ENCODE measurements at places on chromosomes 4 and X.

- no peak for DNase-seq
Measured at GRCh38 chrX:102712981-102713625, 855 bp downstream of the GPRASP2 start.

GRCh38 chrX:12947545-12948235 is 27.2 kb upstream of the TMSB4X start:
- no peak for DNase-seq

DNA sequence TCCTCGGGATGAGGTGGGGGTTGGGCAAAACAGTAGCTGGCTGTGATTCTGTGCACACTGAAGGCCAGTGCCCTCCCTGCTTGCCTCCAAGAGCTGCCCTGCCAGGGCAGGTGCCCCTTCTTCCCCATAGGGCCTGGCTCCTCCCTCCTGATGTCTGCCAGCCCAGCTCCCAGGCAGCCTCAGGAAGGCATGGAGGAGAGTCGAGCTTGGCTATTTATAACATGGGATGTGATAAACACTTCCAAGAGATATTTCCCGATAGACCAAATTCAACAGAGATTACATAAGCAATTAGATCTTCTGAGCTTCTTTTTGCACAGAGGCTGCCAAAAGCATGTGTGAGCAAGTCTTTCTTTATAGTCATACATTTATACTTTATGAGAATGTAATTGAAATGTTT is 45.3 kb upstream of the PJA1 start:
- no peak for DNase-seq

GRCh38 chrX:21675931-21676330 is 17.8 kb upstream of the KLHL34 start:
- no peak for DNase-seq

GRCh38 chrX:54992911-54993622 is 921 bp downstream of the PFKFB1 start:
- no peak for DNase-seq

- DNase-seq = peak; percentile 99
Measured at GRCh38 chrX:2707334-2707760, 16.3 kb downstream of the CD99 start.

GRCh38 chrX:68942840-68943239 is 114.0 kb downstream of the EFNB1 start:
- DNase-seq = no peak

DNA sequence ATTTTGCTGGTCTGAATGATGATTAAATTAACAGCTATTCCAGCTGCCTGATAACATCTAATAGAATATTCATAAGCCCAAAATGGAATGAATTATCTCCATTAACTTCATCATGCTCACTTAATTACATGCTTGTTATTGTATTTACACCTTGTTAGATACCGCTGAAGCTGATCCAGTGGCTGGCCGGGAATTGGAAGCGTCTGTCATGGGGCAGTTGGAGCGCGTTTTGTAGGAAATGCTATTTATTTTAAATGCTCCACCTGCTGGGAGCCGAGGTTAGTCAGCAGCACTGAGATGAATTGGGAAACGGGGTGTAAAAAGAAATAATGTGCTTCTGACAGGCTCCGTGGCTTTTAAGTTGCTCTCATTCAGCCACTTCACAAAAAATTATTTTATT is 25.2 kb downstream of the ARX start:
- DNase-seq = no peak

GRCh38 chr4:60485276-60485675 is 714.9 kb upstream of the ADGRL3 start:
- DNase-seq = no peak

DNA sequence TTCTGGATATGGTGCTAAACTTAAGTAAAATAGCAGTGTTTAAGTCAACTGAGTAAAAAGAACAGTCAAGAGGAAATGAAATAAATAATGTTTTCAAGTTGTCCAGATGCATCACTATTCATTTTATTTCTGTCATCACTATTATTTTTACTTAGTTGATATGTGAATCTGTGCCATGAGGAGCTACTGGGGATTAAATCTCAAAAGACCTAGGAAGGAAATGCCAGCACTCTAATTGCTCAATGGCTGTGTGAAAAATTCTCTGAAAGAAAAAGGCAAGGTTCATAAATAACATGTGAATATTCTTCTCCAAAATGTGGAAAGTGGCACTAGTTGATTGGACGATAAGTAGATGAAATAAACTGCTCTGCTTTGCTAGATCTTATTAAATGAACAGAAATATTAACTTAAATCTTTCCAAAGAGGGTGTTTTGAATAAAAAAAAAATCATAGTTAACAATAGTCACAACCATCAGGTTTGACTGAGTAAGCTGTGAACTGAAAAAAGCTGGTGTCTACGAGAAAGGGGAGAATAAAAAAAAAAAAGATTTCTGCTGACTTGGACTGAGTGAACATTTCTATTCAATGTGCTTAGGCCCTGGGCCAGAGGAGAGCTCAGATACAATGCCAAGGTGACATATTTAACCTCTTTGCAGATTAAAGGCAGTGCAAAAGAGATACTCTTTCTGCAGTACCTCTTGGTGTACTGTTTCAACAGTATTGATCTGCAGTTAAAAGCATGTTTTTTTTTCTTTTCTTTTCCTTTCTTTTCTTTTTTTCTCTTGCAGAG is 1.6 kb downstream of the SPARCL1 start:
- DNase-seq = no peak

DNA sequence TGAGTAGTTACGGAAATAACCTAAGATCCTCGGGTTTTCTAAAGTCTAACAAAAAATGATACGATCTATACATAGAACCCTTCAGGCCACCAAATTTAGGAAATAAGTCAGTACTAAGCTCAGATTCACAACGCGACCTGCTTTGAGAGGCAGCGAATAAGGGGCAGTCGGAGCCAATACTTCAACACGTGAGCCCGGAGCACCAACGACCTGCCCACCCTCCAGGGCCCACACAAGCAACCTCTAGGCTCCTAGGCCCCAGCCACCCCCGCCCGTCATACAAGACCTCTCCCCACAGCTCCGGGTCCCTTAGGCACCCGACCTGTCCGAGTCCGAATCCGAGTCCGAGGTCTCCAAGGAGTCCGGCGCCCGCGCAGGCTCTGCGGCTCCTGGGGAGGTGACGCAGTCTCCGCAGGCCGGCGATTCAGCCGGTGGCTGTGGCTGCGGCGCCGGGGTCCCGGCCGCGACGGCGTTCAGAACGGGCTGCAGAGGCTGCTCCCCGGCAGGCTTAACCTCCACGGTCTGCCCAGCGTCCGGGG is 580 bp downstream of the NAF1 start:
- no peak for DNase-seq

- DNase-seq = peak; percentile 79
Measured at GRCh38 chr4:94827481-94828110, 69.8 kb downstream of the BMPR1B start.

DNA sequence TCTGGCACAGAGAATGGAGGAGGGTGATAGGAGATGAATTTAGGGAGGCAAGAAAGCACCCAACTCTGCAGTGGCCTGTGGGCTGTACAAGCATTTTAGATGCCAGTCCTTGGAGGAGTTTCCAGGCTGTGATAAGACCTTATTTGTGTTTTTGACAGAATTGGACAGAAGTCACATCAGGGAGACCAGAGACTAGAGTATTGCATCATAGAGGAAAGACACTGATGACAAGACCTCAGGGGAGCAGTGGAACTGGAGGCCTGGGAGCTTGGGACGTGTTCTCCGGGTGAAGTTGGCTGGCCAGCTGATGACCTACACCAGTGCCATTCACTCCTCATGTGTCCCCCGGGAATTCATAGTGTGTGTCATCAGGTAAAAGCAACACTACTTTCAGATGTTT is 284.0 kb upstream of the ZFP42 start:
- DNase-seq = no peak

GRCh38 chr4:7635445-7636239 is 200.9 kb upstream of the PSAPL1 start:
- no peak for DNase-seq
